NCI-H2081 treated with DMSO at 0.1 percent for 48 hours (cell line): ENCODE measurements at places on chromosomes 11 and 22.

DNA sequence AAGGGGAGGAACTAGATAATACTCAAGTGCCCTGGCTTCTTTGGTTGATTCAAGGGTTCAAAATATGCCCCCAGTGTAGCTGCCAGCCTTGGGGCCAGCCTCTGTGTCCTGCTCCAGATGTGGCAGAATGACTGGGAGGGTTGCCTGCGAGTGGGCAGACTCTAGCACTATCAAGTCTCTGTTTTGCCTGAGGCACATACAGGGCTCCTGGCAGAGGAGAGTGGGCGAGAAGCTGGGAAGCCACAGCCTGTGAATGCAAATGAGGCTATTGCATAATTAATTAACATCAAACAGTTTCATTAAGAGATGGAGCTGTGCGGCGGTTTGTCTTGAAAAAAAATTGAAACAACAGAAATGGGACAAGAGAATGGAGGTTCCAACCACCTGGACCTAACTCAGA lies 50.8 kb downstream of the BUD13 start:
- no peak for DNase-seq

GRCh38 chr11:13629779-13630178 lies 38.7 kb upstream of the FAR1 start:
- no peak for DNase-seq

GRCh38 chr11:47944632-47945031 lies 35.7 kb upstream of the PTPRJ start:
- DNase-seq: no peak

- DNase-seq: no peak
Measured at GRCh38 chr11:85694385-85694980, 8.5 kb upstream of the CCDC89 start.

DNA sequence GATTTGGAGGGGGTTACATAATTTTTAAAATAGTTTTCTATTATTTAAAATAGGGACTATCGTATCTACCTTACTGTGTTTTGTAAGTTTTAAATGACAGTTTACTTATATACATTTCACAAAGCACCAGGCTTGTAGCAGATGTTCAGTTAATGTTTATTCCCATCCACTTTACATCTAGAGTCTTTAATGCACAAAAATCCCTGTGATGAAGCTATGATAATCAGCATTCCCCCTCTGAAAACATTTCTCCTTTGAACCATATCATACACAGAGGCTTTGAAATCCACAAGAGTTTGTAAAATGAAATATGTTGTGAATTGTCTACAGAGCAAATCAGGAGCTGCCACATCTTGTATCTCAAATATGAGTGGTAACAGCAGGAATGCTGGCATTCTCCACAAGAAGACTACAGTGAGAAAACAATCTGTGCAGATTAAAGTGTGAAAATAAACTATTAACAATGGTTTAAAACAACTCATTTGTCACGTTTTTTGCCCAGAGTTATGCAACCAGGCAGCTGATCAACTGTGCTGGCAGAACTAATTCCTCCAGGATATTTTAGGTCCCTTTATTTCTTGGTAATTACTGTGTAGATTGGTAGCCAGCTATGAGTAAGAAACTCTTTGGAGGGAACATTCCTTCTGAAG lies 699.1 kb upstream of the ARHGAP42 start:
- DNase-seq: no peak

DNA sequence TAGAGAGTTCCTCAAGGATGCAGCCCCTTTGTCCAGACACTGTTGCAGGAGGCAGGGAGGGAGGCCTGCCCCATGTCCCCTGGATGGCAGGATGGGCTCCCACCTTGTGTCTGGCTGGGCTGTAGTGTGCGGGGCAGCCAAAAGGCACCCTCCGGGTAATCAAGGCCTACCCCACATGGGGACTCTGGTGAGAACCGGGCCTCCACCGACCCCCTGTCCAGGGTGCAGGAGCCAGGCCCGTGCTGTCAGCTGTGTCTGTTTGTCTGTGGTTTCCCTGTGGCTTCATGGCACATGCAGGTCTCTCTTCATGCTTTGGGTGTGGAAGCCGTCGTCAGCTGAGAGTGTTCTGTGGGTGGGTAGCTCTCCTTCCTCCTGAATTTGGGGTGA lies 1240.9 kb downstream of the BRD1 start:
- no peak for DNase-seq

DNA sequence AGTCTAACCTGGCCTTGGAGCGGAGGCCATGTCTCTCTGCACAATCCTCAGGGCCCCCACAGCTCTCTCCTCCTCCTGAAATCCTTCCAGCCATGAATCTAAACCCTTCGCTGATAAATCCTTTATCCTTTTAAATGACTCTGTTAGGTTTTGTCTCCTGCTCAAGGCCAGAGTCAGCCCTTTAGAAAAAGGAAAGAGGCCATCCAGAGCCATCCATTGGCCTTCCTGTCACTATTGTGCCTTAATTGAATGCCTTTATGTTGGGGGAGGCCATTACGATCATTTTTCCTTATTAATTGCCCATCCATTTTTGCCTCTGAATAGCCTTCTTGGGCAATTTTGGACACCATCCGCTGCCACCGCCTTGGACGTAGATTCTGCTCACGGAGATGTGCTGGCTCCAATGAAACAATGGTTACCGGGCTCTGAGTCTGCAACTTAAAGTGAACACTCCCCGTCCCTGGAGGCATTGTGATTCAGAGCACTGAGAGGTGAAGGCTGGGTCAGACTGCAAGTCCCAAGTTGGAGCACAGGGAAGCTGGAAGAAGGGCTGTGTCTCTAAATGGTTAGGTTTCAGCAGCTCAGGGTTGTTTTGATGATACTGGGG lies 213.0 kb upstream of the E2F8 start:
- no peak for DNase-seq

- DNase-seq: no peak
Measured at GRCh38 chr22:27798511-27799014, 3.0 kb downstream of the MN1 start.

DNA sequence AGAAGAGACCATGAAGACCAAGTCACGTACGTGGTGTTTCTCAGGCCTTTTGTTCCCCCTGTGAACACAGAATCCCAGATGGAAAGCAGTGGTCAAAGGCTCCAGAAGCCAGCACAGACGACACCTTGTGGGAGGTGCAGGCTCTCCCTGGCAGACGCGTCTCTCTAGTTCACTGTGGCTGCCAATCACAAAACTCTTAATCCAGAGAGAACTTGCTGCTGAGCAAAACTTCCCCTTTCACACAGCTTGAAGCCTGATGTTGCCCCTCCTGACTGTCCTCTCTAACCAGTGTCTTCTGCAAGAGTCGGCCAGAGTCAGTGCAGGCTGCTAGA lies 67.1 kb downstream of the PIWIL3 start:
- no peak for DNase-seq

- DNase-seq: no peak
Measured at GRCh38 chr11:6433998-6434660, 6.7 kb downstream of the HPX start.
